ENCODE measurements at places on chromosomes 2 and 18. TPM values are rescaled to one million over a fixed set of nuclear protein-coding genes. Genes with fewer than 3 reads are reported as not detected.

GRCh38 chr18:13361431-13361830 is 142.9 kb downstream of the LDLRAD4 start:
- no peak for DNase-seq

- DNase-seq: no peak
Observed at GRCh38 chr2:207316906-207317305, 151.2 kb upstream of the KLF7 start.

GRCh38 chr2:98522854-98523253 is 78.2 kb downstream of the INPP4A start:
- DNase-seq: no peak

DNA sequence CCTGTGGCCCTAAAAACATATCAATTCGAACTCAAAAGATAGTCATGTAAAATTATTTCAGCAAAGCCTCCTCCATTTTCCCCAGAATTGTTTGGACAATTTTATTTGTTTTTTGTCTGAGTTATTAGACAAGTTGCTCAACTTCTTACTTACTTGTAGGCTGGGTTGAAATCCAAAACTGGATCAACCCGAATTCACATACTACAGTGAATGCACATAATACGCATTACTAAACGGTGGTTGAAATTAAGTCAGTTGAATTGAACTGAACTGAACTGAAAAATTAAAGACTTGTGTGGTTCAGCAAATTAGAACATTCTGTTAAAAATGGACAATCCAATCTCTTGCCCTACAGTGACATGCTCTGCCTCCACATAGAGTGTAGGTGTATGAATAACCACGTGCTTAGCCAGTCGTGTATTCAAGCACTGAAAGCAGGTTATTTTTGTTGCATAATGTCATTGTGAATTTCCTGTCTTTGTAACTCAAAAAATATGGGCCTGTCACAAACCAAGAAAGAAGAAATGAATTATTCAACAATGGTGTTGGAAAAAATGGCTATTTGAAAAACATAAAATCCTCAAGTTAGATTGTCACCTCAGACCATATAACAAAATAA is 441.0 kb downstream of the TXNL1 start:
- DNase-seq: no peak

DNA sequence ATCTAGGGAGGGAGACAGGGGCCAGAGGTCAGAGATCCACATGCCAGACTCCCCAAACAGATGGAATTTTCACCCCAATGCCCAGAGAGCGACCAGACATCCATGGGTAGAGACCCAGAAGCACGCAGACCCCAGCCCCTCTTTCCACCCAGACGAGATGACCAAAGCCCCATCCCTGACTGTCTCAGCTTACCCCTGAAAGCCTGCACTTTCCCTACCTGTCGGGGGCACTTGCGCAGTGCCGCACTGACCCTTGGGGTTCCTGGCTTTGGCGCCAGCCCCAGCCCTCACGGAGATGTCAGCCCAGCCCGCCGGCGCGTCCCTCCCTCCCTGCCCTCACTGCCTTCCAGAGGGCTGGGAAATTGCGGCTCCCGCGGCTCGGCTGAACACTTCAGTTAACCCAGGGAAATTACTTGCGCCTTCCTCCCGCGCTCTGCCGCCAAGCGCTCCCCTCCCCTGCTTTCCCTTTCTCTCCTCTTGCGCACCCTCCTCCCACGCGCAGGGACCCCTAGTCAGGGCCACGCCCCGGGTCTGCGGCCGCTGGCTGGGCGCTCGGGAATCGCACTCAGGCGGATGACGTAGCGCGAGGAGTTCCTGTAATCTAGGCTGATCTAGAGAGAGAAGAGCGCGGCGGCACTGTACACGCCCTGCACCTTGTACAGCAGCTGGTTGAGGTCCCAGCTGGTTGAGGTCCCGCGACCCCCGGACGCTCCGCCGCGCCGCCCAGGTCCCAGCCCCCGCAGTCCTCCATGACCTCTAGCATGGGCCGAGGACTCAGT is 12.0 kb downstream of the ALPG start:
- peak; percentile 37 for DNase-seq

UGT1A5 gene
- 0.53 TPM for total RNA-seq

DSC2 gene
- total RNA-seq: 31.4 TPM
